T-helper 17 cell (primary cell): ENCODE measurements at places on chromosomes 3 and 15.

GRCh38 chr3:117052395-117052794, 342.8 kb downstream of the TUSC7 start:
- H3K36me3 ChIP-seq = no peaks in the 10 kb centered on the region
- no peaks in the 10 kb centered on the region for H3K27me3 ChIP-seq
- no peaks in the 10 kb centered on the region for H3K4me1 ChIP-seq

GRCh38 chr15:27669641-27670040, 429.5 kb downstream of the OCA2 start:
- no peaks in the 10 kb centered on the region for H3K36me3 ChIP-seq
- no peak overlapping the region for H3K4me3 ChIP-seq
- H3K27me3 ChIP-seq = no peaks in the 10 kb centered on the region
- no peak for DNase-seq

- H3K4me1 ChIP-seq = peaks cover 52% of the 10 kb centered on the region
- H3K36me3 ChIP-seq = peaks cover 2% of the 10 kb centered on the region
- peak overlapping the region; percentile 88 for H3K4me3 ChIP-seq
- H3K27ac ChIP-seq = peak overlapping the region; percentile 96
- H3K27me3 ChIP-seq = no peaks in the 10 kb centered on the region
Observed at GRCh38 chr3:48503401-48504050, 448 bp downstream of the SHISA5 start.

DNA sequence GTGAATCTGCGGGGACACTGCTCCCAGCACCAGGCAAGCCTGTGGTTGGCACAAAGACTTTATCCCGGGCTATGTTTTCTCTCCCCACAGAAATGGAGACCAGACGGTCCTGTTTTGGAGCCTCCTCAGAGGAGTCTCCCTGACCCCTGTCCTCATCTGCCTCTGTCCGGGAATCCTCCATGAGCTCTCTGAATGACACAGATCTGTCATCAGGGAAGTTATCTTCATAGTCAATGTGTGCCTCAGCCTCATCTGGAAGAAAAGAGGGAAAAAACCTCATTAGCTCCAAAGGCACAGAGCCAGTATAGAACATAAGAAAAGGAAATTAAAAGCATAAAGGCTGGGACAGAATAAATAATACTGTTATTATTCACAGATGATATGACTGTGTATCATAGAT, 40.0 kb downstream of the CRTAP start:
- no peak for DNase-seq
- H3K36me3 ChIP-seq = no peaks in the 10 kb centered on the region
- peaks cover 52% of the 10 kb centered on the region for H3K27me3 ChIP-seq
- H3K27ac ChIP-seq = no peak overlapping the region
- H3K4me1 ChIP-seq = peaks cover 3% of the 10 kb centered on the region

DNA sequence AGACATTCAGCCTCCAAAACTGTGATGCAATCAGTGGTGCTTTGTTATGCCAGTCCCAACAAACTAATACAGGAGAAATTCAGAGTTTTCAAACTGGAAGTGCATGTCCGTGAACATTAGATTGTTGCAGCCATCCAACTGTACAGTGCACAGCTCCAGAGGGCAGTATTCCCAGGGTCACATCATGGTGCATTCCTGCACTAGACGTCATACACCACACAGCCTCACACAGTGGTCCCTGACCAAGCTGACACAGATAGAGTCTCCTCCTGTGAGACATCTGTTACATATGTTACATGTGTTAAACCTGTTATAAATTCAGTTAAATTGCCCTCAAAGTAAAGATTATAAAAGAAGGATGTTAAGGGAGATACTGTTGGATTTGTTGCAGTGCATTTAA, 209.0 kb downstream of the LRRN1 start:
- no peaks in the 10 kb centered on the region for H3K36me3 ChIP-seq
- no peak overlapping the region for H3K27ac ChIP-seq
- H3K4me3 ChIP-seq = no peak overlapping the region
- no peak for DNase-seq
